ENCODE measurements at places on chromosomes 12 and 14.

DNA sequence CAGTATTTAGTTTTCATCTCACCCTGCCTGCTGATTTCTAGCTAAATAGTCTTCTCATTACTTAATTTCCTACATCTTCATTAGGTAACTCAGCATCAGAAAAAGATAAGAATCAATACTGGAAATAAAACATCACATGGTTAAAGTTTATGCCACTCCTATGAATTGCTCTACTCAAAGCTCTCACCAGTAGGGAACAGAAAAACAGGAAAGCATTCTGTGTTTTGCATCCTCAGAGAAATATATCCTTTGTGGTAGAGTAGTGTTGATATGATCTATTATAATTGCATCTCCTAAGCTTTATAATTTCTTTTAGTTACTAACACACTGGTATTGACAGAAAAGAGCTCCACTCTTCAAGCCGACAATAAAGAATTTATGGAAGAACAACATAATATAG is 9.9 kb downstream of the CPNE8 start:
- no peak for DNase-seq

DNA sequence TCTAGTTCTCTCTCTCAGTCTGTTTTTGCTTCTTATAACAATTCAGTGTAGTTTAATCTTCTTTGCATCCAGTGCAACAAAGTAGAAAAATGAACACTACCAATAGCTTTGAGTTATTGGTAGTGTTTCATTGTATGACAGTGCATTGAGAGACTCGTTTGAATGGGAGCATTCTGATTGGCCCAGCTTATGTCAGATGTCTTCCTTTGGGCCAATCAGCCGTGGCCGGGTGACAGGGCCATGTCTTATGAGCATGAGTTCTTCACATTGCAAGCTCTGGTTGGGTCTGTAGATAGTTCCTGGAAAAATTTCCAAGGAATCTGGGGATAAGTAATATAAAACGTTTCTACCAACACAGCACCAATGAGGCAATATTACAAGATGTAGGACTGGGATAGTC is 36.5 kb downstream of the GYS2 start:
- DNase-seq, result no peak

- DNase-seq, result no peak
Measured at GRCh38 chr14:37194698-37195097, 3.0 kb upstream of the MIPOL1 start.

- no peak for DNase-seq
Measured at GRCh38 chr14:101069228-101069549, 165.7 kb upstream of the RTL1 start.

- no peak for DNase-seq
Measured at GRCh38 chr12:47033081-47033480, 46.3 kb upstream of the PCED1B start.

DNA sequence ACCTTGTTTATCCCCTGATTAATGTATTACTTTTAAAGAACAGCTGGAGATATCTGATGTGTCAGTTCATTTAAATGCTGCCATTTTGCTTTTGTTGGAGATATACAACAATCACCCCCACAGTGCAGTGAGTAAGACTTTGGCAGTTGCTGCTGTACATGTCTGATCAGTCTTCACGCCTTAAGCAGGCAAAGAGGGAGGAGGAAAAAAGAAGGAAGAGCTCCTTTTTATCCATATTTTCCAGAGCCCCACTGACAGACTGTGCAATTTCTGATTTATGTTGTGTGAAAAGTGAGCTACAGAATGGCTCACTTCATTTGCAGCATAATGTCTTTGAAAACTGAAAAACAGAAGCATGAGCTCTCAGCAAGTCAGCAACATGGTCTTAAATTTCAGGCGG is 319.7 kb upstream of the LRIG3 start:
- DNase-seq, result no peak

DNA sequence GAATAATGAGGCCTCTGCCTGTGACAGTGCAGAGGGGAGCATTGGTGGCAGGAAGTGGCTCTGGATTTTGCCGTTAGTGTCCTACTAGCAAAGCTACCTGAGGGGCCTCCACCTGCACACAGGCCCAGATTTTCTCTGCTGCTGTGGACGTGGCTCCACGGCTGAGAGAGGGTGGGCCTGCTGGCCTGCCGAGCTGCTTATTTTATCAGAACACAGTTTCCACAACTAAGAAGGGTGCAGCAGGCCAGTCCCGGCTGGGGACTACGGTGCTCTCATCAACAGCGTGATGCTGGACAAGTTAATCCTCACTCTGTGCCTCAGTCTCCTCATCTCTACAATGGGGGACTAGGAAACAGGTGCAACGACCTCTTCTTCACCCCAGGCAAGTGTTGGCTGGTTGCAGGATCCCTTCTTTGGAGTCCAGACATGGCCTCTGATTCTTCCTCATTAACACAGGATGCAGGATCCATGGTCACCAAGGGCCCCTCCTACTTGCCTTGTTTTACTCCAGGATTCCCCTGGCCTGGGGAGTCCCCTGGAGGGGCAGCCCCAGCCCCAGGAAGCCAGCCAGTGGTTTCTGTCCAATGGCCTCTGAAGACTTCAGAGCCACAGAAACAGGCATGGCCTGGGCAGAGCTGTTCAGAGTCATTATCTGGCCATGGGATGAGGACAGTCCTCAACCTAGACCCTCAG is 3.3 kb downstream of the FAM181A start:
- DNase-seq, result no peak
